ENCODE measurements at places on chromosomes 12 and 14. TPM values are rescaled to one million over a fixed set of nuclear protein-coding genes. Genes with fewer than 3 reads are reported as not detected.

The DPY19L2 gene
- 4.8 TPM for total RNA-seq

The TSHR gene
- total RNA-seq = not detected

The DAZAP2 gene
- 43.8 TPM for total RNA-seq

The TESPA1 gene
- not detected for total RNA-seq

The TCL1B gene
- total RNA-seq = not detected

The CD27 gene
- not detected for total RNA-seq

The MMP17 gene
- total RNA-seq = 8.8 TPM

The SLCO1A2 gene
- total RNA-seq = not detected

The WSCD2 gene
- total RNA-seq = not detected

The SERPINA5 gene
- total RNA-seq = 0.09 TPM

The RHEBL1 gene
- not detected for total RNA-seq

The SELPLG gene
- total RNA-seq = 1.5 TPM

The TMPRSS12 gene
- not detected for total RNA-seq

The KRT8 gene
- 0.95 TPM for total RNA-seq
